Glutamatergic neuron (in vitro differentiated cells): ENCODE measurements at places on chromosomes 1 and 21. TPM values are rescaled to one million over a fixed set of nuclear protein-coding genes. Genes with fewer than 3 reads are reported as not detected.
A peak's percentile ranks its signal among the peaks of the same experiment; 100 is the strongest.

The CAMK1G gene
- 2.0 TPM for total RNA-seq

DNA sequence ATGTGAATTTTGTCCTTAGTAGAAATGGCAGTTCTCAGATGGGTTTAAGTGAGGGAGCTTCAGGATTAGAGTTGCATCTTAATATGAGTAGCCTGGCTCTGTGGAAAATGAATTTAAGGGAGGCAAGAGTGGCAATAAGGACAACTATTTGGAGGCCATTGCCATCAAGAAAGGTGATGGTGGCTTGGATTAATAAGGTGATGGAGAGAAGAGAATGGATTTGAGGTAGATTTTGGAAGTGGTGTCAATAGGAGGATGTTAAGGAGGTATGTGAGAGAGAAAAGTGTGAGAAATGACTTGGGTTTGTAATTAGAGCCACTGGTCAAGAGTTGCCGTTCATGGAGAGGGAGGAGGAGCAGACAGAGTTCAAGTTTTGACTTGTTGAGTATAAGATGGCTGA, 16.3 kb downstream of the CLIC4 start:
- no peak for DNase-seq

DNA sequence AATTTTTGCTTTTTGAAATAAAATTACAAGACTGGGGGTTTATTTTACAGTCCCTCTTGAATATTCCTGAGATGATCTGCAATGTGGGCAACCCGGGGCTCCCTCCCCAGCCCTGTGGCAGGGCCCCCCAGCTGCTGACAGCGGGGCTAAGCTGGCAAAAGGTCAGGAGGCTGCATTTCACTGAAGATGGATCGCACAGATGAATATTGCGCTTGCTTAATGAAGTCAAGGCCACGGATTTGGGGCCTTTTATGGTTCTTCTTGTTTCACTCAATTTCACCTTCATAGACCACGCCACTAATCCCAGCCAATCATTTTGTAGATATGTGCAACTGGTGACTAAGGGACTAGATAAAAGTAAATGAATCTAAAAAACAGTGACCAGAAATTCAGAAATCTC, 50.8 kb upstream of the SLC22A15 start:
- DNase-seq, result peak; percentile 33

DNA sequence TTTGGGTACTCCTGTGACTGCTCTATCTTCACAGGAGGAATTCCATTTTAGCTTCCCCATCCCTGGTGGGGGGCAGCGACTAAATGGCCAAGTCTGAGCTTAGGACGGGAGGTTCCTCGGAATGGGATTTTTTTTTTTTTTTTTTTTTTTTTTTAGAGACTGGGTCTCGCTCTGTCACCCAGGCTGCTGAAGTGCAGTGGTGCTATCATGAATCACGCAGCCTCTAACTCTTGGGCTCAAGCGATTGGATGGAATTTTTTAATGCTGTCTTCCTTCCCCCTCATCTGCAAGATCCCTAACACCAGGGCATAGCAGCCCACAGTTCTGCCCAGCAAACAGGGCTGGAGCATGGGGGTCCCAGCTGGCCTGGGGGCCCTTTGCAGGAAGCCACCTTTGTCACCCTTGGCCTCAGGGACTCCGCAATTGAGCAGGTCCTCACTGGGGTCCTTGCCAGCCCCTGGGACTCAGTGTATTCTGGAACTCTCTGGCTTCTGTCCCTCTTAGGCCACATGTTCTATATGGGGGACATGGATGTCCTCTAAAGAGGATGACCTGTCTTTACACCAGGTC, 13.1 kb upstream of the EDN2 start:
- no peak for DNase-seq

DNA sequence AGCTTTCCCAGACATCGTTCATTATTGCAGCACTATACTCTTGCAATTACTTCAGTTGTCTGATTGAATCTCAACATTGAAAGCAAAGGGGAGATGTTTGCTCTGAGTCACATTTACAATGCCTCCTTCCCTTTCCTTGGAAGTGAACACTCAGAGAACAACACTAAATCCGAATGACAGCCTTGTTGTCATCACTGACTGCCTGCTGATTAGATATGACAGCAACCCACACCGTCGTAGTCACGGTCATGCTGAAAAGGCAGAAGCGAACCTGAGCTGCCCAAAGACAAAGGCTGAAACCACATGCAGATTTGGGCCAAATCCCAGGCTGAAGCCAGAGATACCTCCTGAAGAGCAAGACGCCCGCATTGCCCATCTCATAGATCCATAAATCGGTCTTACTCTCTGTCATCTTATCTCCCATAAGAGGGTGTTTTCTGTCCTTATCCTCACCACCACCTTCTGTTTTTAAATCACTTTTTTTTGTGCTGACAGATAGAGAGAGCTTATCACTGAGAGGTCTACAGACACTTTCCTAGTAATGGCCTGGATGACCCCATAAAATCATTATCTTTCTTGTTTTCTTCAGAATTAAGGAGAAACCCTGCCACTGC, 47.5 kb downstream of the TMCO4 start:
- DNase-seq, result no peak

- DNase-seq, result no peak
These were observed 1.1 kb upstream of the AJAP1 start for GRCh38 chr1:4653328-4653660.
